Erythroblast (primary cell): ENCODE measurements at places on chromosomes 3 and 15.

- no peak for DNase-seq
Observed at GRCh38 chr3:175956964-175957363, 1097.8 kb downstream of the NAALADL2 start.

DNA sequence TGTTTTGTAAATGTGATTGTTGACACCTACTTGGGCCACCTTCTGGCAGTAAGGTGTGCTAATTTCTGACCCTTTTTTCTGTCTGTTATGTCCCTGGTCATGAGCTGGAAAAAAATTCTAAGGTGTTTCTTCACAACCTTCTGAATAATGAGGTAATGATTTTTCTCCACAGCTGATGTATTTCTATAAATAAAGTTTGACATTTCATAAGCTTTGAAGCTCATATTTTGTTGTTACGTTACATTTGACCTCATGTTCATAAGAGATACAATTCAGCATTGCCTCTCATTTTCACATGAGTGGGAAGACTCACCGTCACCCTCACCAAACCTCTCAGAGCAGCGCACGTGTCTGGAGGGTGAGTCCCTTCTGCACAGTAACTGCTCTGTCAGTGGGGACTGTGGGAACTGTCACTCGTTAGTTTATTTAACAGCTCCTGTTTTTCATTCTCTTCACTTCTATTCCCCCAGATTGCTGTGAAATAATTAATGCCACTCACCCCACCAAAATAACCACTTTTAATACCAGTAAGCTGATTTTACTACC lies 140.9 kb downstream of the PLCL2 start:
- no peak for DNase-seq

GRCh38 chr3:155861476-155862183 lies 7.4 kb upstream of the SLC33A1 start:
- DNase-seq, result no peak

- DNase-seq, result no peak
Observed at GRCh38 chr3:175392653-175393052, 533.5 kb downstream of the NAALADL2 start.

- DNase-seq, result no peak
Observed at GRCh38 chr3:189598530-189599225, 32.5 kb upstream of the TP63 start.

GRCh38 chr3:42823351-42823750 lies 14.1 kb downstream of the ACKR2 start:
- DNase-seq, result no peak

- DNase-seq, result no peak
Observed at GRCh38 chr3:190065204-190065603, 55.5 kb downstream of the P3H2 start.

GRCh38 chr15:100338971-100339444 lies 2.8 kb downstream of the ADAMTS17 start:
- peak; percentile 27 for DNase-seq

- peak; percentile 8 for DNase-seq
Observed at GRCh38 chr3:152550284-152550683, 281.6 kb downstream of the MBNL1 start.

GRCh38 chr3:48219543-48219942 lies 3.8 kb upstream of the CAMP start:
- no peak for DNase-seq

GRCh38 chr3:165522386-165522785 lies 314.8 kb downstream of the BCHE start:
- DNase-seq, result no peak

DNA sequence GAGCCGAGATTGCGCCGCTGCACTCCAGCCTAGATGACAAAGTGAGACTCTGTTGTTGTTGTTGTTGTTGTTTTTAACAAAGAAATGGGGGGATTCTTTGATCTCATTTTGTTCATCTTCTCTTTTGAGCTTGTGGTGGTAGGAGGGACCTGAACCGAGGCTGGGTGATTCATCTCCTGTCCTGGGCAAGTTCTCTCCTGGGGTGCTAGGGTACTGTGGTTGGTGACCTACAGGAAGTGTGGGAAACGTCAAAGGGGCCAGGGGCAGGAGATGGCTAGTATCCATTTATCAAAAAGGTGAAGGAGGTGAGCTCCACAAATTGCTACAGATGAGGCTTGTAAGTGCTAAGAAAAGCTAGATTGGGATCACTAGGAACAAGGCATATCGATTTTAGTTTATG lies 14.3 kb downstream of the PPCDC start:
- DNase-seq, result no peak

DNA sequence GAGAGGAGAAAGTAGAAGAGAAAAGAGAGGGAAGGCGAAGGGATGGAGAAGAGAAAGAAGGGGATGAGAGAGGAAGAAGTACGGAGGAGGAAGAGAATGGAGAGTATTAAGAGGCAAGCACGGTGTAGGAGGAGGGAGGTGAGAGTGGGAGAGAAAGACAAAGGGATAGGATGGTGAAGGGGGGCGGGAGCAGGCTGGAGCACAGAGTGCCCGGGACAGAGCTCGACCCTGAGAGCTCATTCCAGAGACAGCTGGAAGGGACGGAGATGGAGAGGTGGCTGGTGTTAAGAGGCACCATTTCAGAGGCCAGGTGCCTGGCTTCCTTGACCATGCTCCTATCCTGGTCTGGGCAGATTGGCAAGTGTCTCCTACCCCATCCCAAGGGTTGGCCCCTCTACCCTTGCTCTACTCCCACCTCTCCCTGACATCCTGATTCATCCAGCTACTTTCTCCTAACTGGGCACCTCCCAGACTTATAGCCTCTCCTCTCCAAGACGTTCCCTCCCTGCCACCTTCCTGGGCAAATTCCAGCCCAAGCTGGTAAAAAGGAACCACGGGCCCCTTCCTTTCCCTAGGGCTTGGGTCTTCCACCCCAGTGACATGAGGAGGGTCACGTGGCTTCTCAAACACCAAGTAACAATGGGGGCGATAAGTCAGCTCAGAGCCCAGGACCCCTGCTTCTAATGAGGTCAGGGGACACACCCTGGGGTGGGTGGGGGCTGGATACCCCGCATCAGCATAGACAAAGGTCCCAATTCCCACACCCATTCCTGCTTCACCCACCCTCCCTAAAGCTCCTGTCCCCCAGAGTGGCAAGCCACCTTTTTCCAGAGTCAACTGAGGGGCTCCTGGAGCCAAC lies 1.1 kb downstream of the CLCN2 start:
- DNase-seq, result no peak
